Stimulated activated CD8-positive, alpha-beta memory T cell treated with anti-CD3 and anti-CD28 coated beads, Interleukin-15, amount 100 ng/mL, for 24 hours (primary cell): ENCODE measurements at places on chromosomes 11 and 22.

GRCh38 chr11:45942381-45942780 is 19.9 kb downstream of the LARGE2 start:
- DNase-seq = no peak

GRCh38 chr11:72606748-72607468 is 67.3 kb downstream of the PDE2A start:
- no peak for DNase-seq

GRCh38 chr22:46557736-46558480 is 20.5 kb upstream of the CELSR1 start:
- DNase-seq = no peak

GRCh38 chr11:7511401-7511800 is 2.4 kb upstream of the PPFIBP2 start:
- no peak for DNase-seq

DNA sequence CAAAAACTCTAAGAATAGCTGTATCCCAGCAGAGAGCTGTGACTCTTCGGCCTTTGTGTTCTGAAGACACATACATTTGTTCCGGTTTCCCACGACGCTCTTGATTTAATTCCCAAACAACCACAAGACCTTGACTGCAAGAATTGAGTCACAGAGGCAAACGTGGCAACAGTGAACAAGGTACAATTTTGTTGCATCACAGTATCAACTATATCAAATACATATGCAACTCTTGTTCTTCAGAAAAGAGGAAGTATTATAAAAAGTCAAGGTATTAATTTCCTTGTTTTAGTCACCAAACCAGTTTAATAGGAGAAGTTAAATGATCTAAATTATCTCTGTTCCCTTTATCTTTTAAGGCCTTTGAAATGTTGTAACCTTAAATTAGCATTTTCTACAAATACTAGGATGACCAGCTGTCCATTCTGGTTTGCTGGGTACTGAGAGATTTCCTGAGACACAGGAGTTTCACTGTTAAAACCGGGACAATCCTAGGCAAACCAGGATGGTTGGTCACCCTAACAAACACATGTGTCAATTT is 11.1 kb downstream of the HPS5 start:
- DNase-seq = no peak

GRCh38 chr11:7245341-7245740 is 6.4 kb upstream of the SYT9 start:
- DNase-seq = no peak

DNA sequence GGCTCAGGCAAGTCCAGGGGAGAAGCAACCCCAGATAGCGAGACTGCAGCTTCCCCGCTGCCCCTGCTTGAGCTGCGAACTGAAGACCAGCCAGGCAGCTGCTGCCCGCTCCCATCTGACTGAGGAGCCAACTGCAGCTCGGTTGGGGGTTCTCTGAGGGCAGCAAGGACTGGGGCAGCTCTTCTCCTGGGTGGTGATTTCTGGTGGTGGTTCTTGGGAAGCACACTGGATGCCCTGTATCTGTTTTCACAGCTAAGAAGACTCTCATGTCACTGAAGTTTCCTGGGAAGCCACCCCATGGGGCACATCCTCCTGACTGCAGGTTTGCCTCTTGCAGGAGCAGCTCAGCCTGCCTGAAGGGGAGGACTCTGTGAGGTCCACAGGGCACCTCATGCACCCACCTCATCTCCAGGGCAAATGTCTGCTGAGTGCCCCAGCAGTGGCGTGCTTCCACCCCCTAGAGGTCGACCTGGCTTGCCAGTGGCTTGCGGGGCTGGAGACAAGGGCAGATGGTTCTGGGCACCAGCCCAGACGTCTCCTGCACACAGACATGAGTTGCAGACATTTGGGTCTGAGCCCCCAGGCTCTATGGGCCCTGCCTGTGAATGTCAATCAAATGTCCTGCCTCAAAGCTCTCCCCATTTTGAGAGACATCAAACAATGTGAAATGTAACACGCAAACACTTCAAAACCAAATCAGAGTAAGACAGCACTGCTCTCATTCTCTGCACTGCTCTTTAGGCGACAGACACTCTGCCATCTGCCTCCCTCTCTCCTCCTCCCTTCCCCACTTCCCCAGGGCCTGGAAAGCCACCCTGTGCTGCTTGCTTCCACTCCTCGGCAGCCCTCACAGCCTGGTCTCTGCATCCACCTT is 800.9 kb downstream of the BRD1 start:
- DNase-seq = no peak

GRCh38 chr11:63622323-63622722 is 8.1 kb upstream of the PLAAT3 start:
- DNase-seq = no peak

GRCh38 chr11:45745065-45745811 is 59.7 kb upstream of the SLC35C1 start:
- DNase-seq = no peak

DNA sequence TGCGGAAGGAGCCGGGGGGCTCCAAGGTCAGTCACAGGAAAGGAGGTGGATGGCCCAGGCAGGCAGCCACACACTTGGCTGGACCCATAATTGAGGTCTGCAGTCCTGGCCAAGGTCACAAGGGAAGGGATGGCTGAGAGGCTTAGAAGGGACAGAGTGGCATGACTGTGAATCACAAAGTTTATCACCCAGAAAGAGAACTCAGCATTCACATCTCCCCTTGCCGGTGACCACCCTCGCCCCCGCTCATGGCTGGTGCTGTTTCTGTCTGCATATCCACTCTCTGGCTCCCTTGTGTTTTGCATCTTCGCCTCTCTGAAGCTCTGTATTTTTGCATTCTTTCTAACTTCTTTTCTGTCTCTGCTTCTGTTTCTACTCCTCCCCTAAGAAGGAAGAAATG is 117.5 kb downstream of the FEZ1 start:
- DNase-seq = no peak

DNA sequence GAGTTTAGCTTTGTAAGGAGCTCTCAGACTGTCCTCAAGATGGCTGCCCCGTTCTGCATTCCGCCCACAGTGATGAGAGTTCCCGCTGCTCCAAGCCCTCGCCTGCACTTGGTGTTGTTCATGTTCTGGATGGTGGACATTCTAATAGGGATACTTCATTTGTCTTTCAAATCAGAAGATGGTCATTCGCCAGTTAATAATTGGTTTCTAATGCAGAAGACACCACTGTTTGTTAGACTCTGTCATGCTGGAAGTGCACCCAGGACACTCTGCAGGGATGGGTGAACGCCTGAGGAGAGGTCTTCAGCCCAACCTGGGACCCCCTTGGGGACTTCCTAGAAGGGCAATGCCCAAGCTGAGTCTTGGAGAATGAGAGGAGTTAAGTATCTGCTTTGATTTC is 836.4 kb downstream of the TBC1D22A start:
- no peak for DNase-seq

- DNase-seq = no peak
Measured at GRCh38 chr11:115222218-115222862, 281.9 kb downstream of the CADM1 start.

DNA sequence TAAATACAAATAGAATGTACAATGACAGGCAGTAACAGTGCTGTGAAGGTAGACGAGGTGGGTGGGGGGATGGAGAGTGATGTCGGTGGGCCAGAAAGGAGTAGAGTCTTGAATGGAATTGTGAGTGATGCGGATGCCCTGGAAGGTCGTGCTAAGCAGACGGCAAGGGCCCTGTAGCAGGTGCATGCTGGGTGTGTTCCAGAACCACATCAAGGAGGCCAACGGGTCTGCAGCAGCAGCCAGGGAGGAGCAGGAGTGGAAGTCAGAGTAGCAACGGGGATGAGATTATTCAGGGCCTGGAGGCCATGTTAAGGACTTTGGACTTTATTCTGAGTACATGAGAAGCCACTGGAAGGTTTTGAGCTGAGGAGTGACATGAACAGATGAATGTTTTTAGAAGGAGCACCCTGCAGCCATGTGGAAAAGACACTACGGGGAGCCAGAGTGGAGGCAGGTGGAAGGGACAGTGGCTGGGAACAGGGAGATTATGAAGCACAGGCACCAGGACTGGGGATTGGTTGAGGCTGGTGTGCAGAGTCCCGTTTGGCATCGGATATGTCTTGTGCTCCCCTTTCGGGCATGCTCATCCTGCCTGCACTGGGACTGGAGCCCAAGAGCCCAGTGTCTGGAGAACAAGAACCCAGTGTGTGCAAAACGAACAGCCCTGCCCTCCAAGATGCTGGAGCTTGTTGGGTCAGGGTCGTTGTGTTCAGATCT is 74.1 kb downstream of the COMMD9 start:
- DNase-seq = no peak

GRCh38 chr11:122872046-122872445 is 10.5 kb upstream of the JHY start:
- DNase-seq = no peak
